MCF 10A (cell line): ENCODE measurements at places on chromosomes 12 and 14. TPM values are rescaled to one million over a fixed set of nuclear protein-coding genes. Genes with fewer than 3 reads are reported as not detected.
A peak's percentile ranks its signal among the peaks of the same experiment; 100 is the strongest.

The KCNK13 gene
- total RNA-seq: not detected in 2 replicates

The IRAK3 gene
- total RNA-seq: 0.05 TPM in 1 of 2 replicates, not detected in the other

The CHGA gene
- total RNA-seq: 0.35 TPM in 1 of 2 replicates, not detected in the other

DNA sequence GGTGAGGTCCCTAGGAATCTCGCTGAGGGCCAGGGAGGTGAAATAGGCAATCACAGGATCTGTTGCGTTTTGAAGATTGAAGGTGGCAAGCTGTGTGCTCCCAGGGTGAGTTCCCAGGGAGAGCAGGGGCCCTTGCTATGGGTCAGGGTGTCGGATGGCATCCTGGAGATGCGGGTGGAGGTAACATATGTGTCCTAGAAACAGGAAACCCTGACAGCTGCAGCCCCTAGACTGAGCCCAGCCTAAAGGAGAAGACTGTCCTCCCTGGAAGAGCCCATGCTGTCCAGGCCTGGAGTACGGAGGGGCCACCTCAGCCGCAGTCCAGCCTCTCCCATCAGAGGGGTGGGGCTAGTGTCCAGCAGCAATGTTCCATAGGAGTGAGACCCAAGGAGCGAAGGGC, 194.2 kb downstream of the NTF3 start:
- DNase-seq: no peak

DNA sequence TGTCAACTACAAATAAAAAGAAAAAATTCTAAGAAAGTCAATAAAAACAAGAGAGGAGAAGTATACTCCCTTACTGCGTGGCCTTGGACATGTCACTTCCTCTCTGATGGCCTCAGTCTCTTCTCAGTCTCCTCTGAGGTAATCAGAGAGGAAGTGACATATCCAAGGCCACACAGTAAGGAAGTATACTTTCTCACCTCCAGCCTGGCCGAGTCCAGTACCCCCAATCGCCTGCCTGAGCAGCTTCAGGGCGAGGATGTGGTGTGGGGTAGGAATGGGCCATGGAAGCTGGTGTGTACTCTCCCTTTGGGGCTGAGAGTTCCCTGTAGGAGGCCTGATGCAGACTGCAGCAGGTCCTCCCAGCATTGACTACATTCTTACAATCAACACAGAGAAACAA, 15.8 kb downstream of the VDR start:
- DNase-seq: no peak

The ST8SIA1 gene
- total RNA-seq: 3.8 and 4.7 TPM in 2 replicates

DNA sequence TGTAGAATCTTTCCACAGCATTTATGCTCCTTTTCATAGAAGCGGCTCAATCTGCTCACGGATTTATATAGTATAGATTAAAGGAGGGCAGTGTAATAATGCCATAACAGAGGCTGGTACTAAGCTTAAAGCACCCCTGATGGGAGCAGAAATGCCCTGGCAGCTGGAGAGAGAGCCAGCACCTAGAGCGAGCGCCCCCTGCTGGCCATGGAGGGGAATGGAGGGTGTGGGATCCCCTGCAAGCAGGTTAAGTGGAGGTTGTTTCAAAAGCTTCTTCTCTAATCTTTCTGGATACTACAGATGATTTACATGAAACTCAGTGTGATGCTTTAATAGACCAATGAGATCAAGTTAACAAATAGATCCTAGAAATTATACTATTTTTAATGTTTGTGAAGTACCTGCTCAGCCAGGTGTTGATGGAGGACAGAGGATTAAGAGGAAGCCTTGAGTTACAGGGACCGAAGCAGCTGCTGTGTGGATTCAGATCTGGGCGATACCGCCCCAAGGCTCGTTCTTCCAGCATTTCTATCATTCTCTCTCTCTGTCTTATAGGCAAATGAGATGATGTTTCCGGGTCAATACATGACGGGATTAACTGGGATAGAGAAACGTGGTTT, 1519.3 kb upstream of the TMEM132C start:
- peak; percentile 70 for DNase-seq

DNA sequence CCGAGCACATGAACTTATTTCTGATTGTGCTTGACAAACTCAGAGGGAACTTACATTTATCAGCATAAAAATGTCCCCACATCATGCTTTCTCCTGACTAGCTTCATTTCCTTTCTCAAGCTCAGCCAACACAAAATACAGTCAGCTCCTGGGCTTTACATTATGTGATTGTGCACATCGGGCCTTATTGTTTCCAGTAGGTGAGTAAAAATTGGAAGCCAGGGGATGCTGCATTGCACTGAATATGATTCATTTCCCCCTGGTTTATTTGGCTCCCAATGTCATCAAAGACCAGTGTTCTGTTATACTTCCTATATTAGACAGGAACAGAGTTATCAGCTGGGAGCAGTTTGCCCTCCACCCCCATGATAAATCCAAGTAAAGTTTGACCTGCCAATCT, 521.8 kb downstream of the RMST start:
- DNase-seq: no peak

GRCh38 chr14:96587823-96588385, 85.7 kb downstream of the PAPOLA start:
- no peak for DNase-seq

GRCh38 chr14:37057776-37058175, 114.6 kb downstream of the SLC25A21 start:
- no peak for DNase-seq

DNA sequence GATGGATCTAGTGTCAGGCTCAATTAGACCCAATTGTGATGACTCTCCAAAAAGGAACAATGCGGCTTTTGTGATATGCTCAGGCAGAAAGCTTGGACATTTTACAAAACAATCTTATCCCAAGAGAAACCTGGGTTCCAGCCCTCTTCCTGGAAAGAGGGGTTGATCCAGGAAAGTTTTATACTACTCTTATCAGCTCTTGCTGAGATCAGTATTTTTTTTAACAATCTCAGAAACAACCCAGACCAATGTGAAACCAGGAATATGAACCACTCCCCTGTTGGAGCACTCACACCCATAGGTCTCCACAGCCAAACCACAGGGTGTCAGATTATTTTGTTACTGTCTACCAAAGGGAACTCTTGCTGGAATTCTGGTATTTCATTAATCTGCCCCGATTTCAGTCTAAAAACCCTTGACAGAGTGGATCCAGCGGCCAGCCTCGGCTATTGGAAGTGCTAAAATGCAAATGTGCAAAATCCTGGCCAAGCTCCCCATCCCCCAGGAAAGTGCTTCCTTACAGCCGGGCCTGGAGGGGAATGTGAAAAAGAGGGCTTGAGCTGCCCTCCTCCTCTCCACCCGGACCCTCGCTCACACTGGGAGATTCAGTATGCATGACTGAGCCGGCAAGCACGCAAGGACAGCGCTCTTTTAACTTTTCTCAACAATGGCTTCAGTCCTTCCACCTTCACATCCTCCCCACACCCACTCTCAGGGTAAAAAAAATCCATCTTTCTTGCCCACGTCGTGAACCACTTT, 4.0 kb downstream of the FBXL14 start:
- no peak for DNase-seq

- DNase-seq: no peak
These were observed 75.8 kb downstream of the DAD1 start for GRCh38 chr14:22513066-22513812.

The CNIH1 gene
- 217 and 228 TPM in 2 replicates for total RNA-seq

The DNAJC22 gene
- total RNA-seq: 0.25 and 0.33 TPM in 2 replicates

The ADCY6 gene
- total RNA-seq: 21.9 and 33.2 TPM in 2 replicates

- no peak for DNase-seq
These were observed 236.2 kb downstream of the EGLN3 start for GRCh38 chr14:33714527-33715226.

The TWF1 gene
- total RNA-seq: 104 and 105 TPM in 2 replicates

DNA sequence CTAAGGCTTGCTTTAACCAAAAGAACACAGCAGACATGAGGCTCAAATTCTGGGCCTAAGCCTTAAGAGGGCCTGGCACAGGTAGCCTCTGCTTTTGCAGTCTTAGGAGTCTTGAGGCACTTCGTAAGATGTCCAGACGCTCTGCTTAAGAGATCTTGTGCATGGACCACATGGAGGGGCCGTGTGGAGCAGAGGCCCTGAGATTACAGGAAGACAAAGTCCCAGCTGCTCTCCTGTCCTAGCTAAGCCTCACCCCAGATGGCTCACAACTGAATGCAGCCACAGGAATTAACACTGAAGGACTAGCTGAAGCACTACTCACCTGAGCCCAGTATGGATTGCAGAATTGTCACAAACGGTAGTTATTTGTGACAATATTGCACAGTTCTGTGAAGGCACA, 446.0 kb downstream of the PDZRN4 start:
- no peak for DNase-seq

DNA sequence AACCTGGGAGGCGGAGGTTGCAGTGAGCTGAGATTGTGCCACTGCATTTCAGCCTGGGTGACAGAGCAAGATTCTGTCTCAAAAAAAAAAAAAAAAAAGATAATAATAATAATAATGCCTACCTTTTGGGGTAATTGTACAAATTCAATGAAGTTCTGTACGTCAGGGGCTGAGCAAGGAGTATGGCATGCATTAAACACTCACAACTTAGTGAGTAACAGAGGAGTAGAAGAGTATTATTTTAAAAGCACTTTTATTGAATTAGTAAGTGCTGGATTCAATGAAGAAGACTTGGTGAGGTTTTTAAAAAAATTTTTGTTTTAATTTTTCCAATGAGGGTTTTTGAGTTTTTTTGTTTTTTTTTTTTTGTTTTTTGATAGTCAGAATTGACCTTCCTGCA, 783.6 kb upstream of the TBX3 start:
- no peak for DNase-seq

The GARIN6 gene
- not detected in 2 replicates for total RNA-seq

- DNase-seq: no peak
These were observed 25.3 kb upstream of the CRY1 start for GRCh38 chr12:107118624-107119023.

The LTBP2 gene
- 9.1 and 16.8 TPM in 2 replicates for total RNA-seq

The ARL6IP4 gene
- 198 and 238 TPM in 2 replicates for total RNA-seq

The SCNN1A gene
- total RNA-seq: 136 and 139 TPM in 2 replicates

The NEUROD4 gene
- not detected in 2 replicates for total RNA-seq

The AMDHD1 gene
- 0.29 and 0.47 TPM in 2 replicates for total RNA-seq

DNA sequence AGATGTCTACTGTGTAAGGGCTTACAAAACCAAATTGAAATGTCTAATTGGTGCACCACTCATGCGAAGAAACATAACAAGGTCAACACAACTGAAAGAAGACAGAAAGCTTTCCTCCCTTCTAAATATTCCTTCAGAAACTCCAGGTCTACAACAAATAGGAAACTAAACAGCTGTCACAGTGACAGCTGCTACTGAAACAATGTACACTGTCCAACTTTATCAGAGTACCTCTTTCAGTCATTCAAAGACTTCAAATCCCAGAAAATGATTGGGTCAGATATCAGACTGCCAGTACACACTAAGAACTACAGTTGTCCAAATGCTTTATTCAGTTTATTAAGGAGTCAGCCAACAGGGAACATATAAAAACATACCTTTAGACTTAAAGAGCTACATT, 35.2 kb downstream of the CEP128 start:
- DNase-seq: no peak

The VSIG10 gene
- 10.9 and 17.3 TPM in 2 replicates for total RNA-seq

GRCh38 chr12:105317942-105318621, 12.4 kb upstream of the C12orf75 start:
- DNase-seq: no peak

The AGAP2 gene
- 0.19 TPM in 1 of 2 replicates, not detected in the other for total RNA-seq

DNA sequence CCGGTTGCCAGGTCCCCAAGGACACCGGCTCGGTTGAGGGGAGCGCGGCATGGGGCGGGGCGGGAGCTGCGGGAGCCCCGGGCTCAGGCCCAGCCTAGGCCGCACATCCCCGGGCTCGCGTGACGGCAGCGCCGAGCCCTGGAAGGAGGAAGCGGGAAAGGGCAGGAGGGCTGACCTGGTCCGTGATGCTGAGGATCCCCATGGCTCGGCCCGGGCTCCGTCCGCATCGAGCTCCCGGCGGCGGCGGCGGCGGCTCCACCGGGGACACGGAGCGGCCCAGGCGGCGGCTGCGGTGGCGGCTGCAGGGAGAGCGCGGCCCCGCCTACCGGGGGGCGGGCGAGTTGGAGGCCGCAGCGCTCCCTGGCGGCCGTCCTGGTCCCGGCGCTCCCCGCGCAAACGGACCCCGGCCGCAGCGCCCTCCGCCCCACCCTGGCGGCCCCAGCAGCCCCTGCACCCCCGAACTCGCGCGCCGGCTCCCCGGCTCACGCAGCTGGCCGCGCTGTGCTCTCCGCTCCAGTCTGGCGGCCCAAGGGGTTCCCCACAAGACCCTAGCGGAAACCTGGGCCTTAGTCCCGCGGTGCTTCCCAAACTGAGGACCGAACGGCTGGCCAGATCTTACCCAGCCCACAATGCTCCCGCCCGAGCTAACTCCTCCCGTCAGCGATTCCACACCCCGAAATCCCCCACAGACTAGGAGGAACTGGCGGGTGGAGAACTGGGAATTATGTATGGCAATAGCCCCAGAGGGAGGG, at the start of gene ANKRD52:
Gene ANKRD52, minus strand, starts transcription at position 317 of the 752 bp plus-strand sequence. Its CDS starts 115 bp downstream, at position 202.
- peak; percentile 70 for DNase-seq

DNA sequence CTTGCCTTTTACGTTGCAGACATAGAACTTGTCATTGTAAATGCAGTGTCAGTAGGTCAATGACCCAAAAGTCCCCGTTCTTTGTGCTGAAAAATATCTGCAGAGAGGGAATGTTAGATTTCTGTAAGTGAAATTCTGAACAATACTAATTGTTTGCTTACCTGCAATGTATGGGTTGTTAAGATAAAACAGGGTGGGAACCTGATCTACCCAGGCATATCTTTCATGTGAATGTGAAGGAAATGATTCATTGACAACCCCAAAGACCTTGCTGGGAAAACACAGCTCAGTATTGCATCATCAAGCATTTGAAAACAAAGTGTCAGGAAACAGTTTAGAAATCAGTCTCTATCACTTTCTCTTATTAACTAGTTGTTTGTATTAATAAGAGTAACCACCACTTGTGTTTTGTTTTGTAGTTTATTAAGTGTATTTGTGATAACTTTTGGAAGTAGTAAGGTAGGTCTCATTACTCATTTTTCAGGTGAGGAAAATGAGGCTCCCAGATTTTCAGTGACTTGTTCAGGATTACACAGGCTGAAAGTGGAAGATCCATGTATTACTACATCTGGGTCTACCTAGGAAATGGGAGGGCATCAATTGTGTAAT, 57.9 kb upstream of the SLC38A2 start:
- peak; percentile 93 for DNase-seq

GRCh38 chr12:22100958-22101748, 55.1 kb downstream of the CMAS start:
- DNase-seq: peak; percentile 82

- DNase-seq: no peak
These were observed 5.2 kb upstream of the CCT2 start for GRCh38 chr12:69580074-69580473.
